ENCODE measurements at places on chromosomes 2 and 18.

DNA sequence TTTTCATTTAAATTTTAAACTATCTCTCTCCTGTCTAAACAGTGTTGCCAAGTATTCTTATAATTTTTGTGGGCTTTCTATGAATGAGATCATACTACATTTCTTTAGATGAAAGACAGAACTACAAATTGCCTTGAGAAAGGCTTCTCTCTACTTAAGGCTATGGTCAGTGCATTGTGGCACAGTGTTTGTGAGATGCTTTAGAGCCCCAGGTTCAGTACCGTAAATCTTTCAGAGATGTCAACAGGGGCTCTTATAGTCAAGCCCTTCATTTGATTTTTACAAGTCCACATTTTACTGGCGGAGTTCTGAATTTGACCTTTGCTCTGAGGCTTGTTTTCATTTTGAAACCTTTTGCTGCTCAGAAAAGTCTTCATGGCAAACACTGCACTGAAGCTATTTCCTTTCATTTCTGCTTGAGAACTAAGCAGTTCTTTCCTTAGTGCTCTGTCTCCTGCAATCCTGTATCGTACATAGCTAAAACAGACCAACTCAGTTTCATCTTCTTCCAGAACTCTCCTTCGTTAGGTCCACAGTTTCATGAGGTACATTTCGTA lies 175.2 kb downstream of the NYAP2 start:
- DNase-seq = no peak

DNA sequence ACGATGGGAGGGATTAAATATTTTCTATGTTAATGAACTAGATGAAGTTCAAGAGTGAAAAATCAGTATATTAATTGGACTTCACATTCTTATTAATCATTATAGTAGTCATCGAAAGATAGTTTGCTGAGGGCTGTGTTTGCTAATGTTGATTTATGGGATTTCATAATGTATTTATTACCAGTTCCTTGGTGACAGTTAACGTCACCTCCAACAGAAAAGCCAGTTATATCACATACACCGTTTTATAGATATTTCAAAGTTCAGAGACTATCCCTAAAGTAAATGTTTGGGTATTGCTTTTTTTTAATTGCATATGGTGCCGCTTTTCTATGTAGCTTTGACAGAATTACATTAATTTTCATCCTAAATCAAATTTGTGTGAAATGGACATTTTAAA lies 49.4 kb upstream of the SP5 start:
- no peak for DNase-seq

DNA sequence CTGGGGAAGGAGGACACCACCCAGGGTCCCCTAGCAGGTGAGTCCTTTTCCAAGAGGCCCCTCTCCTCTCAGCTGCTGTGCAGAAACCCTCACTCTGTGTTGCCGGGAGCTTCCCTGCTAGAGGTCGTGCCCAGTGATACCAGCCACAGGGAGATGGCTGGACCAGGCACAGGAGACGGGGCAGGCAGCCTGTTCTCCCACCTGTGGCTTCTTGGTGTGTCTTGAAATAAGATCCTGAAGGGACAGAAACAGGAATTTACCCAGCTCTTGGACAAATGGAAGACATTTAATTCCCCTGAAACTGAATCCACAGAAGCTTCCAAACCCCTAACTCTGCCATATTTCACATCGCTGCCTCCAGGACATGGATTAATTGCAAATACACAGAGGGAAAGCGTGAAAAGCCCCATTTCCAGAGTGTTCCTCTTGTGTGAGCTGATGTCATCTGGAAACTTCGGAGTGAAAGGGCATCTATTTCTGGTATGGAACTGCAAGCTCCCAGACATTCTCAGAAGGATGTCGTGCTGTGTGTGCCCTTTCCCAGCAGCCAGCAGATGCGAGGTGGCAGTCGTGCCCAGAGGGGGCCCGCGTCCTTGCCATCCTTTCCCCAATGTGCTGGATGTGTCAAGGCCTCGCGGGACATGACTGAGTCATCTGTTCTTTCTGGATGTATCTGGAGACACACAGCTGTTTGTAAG lies 177.7 kb downstream of the SEPTIN10 start:
- no peak for DNase-seq

DNA sequence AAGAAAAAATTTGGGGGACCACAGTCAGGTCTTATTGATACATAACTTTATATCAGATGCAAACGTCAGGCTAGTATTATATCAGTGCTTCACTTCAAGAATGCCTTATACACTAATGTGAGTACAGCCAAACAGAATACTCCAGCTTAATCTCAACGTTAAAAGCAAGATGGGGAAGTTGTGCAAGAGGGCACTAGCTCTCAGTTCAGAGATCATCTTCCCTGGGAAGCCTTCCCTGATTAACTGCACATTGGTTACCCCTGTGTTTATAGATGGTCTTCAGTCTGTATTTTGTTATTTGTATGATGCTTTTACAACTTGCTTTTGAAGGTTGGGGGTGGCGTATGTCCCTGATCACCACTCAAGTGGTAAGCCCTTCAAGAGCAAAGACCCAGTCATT lies 11.4 kb downstream of the EPAS1 start:
- no peak for DNase-seq

GRCh38 chr2:31413862-31414550 lies 536 bp downstream of the XDH start:
- no peak for DNase-seq

- no peak for DNase-seq
Observed at GRCh38 chr2:85534881-85535280, 4.1 kb upstream of the MAT2A start.

- DNase-seq = no peak
Observed at GRCh38 chr2:31347750-31348149, 66.8 kb downstream of the XDH start.

GRCh38 chr2:33373986-33374385 lies 102.5 kb upstream of the RASGRP3 start:
- DNase-seq = no peak

GRCh38 chr2:160266037-160266551 lies 66.0 kb upstream of the ITGB6 start:
- DNase-seq = peak; percentile 61

DNA sequence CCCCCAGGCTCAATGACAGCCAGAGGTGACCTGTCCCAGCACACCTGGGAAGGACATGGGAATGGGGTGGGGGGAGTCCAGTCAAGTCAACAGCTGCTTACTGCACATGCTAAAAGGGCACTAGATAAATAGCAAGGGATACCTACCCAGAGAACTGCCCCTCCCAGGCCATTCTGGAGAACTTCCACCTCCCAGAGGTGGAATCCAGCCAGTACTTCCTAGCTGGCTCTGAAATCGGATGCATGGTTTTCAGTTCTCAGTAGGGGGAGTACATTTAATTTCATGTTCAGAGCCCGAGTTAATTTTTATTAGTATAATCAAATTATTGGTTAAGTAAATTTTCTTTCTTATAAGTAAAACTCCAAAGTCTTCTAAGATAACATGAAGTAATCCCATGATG lies 28.9 kb upstream of the ITGA6 start:
- no peak for DNase-seq

DNA sequence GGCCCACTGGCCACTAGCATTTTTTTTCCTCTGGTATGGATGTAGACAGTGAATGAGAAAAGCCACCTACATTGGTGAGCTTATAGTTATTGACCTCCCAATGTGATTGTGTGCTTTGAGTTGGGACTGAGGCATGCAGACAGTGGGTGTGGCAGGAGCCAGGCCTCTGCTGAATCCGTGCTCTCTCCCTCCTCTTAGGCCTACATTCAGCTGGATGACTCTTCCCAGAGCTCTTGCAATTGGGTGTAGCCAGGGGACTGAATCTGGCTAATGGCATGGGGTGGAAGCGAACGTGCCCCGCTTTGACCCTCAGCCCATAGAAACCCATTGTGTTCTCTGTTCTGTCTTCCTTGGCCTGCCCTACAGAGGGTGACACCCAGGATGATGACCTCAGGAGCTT lies 698.3 kb upstream of the HS6ST1 start:
- no peak for DNase-seq

DNA sequence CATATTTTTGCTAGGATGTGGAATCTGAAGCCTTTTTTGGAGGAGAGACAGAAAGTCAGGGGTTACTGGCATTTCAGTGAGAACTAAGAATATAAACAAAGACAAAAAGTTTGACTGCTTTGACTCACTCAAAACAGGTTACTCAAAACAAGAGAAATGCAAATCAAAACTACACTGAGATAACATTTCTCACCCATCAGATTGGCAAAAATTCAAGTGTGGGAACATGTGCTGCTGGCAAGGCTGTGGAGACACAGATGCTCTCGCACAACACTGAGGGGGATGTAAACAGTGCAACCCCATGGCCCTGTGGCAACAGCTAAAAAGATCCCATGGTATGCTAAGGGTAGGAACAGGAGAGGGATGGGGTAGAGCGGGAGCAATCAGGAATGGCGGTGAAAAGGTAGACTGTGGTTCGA lies 86.6 kb downstream of the DTNB start:
- no peak for DNase-seq

DNA sequence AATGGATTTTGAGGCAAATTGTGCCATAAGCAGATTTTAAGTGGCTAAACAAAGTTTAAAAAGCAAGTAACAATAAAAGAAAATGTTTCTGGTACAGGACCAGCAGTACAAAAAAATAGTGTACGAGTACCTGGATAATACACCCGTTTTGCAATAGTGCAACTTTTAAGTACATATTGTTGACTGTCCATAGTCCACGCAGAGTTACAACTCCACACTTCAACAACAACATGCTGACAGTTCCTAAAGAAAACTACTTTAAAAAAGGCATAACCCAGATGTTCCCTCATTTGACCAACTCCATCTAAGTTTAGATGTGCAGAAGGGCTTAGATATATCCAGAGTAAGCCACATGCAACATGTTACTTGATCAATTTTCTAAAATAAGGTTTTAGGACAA lies 5.1 kb upstream of the STPG4 start:
- no peak for DNase-seq

DNA sequence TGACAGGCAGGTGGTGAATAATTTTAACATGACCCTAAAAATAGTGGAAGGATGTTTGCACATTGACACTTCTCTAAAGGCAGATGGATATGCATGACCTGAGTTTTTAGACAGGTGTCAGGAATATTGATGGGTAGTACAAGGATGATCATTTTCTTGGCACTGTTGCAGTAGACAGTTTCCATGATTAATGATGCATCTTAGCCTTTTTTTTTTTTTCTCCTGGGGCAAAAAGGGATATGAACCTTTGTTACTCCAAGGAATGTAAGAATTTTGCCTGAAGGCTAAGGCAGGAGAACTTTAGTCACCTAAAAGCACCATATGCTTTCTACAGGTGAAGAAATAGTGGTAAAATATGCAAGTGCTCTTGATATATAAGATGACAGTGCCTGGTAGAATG lies 136.3 kb upstream of the CAVIN2 start:
- no peak for DNase-seq

DNA sequence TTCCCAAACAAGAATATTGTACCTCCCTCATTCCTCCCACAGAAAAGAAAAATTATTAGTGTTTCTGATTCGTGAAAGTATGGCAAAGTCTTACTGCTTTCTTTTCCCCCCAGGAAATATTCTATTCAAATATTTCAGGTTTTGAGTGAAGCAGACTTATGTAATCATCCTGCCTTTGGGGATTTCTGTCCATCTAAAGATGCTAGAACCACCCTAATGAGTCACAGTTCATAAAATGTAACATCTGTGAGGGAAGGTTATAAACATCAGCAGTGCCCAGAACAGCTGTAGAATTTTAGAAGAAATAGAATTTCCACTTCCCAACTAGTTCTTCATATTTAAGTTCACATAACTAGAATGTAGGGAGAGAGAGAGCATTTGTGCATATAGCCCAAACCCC lies 39.0 kb downstream of the EEF1B2 start:
- DNase-seq = no peak

DNA sequence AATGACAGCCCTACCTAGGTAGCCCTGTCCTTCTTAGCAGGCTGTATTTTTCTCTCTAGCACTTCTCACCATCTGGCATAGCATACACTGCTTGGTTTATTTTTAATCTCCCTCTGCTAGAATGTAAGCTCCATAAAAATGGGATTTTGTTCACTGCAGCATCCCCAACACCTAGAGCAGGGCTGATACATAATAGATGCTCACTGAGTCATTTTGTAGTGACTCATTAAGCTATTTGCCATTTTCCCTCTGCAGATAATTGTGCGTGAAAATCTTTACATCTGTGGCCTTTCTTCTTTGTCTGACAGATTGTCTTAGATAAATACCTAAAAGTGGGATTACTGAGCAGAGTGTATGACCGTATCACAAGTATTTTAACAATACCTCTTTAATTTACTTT lies 82.5 kb downstream of the CERS6 start:
- no peak for DNase-seq

DNA sequence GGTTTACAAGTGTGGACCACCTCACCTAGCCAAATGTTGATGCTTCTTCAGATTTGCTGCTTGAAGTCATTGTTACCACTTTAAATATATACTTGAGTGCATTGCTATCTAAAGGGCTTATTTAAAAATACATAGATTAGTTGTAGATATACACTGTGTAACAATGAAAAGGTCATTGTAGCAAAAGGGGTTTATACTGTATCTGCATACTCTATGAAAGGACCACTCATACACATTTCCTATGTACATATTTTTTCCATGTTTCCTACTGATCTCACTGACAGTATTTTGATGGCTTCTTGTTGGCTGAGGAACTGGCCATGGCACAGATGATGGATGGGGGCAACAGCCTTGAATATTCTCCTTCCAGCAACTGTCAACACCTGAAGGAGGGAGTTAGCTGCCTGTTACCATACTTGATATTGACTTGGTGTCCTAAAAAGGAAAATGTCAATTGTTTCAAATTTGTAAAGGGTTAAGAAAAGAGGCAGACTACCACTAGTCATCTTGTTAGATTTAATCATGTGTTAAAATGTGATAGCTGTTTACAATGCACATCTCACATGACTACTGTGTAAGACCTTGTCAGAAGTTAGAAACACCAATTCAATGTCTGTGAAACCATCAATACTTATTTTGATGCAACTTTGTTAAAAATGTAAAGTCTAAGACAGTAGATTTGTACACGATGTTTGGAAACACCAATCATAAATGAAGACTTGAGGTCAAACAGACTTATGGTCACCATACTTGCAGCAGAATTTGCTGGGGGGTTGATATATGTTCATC lies 33.5 kb downstream of the RAB10 start:
- no peak for DNase-seq

GRCh38 chr18:68608851-68609490 lies 105.9 kb downstream of the TMX3 start:
- no peak for DNase-seq

DNA sequence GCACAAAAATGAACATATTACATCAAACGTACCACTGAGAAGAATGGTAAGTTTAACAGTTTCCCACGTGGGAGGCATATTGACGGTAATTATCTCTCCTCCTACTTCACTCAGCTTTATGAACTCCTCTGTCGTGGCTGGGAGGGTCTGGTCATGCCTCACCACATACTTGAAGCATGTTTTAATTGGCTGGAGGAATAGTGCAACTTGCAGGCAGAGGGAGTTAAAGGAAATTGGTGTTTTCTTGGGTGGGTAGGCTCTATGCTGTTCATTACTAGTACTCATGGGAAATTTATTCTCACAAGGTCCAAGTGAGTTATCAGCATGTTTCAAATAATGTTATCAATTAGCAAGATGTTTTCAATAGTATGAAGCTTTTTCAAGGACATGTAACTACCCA lies 767.0 kb downstream of the PLCL1 start:
- no peak for DNase-seq

Data from T-helper 1 cell (primary cell).